ENCODE measurements at places on chromosomes 5 and 9.

DNA sequence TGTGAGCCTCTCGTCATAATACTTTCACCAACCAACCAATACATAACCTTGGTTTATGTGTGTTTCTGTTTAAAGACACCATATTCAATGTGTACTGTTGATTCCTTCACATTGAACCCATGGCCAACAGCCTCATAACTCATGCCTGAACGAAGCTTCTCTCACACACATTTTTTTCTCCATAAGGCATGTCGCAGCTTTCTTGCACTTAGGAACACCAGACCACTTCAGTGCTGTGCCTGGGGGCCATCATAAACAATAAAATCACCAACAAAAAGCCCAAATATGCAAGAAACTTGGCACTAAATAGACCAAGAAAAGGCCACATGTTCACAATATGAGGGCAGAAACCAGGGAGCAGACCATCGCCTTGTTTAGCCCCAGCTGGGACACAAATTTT is 192.2 kb downstream of the ROR2 start:
- DNase-seq: no peak

GRCh38 chr9:100014846-100015245 is 84.0 kb downstream of the ERP44 start:
- no peak for DNase-seq

- no peak for DNase-seq
Measured at GRCh38 chr5:151703227-151703626, 16.5 kb upstream of the SPARC start.

DNA sequence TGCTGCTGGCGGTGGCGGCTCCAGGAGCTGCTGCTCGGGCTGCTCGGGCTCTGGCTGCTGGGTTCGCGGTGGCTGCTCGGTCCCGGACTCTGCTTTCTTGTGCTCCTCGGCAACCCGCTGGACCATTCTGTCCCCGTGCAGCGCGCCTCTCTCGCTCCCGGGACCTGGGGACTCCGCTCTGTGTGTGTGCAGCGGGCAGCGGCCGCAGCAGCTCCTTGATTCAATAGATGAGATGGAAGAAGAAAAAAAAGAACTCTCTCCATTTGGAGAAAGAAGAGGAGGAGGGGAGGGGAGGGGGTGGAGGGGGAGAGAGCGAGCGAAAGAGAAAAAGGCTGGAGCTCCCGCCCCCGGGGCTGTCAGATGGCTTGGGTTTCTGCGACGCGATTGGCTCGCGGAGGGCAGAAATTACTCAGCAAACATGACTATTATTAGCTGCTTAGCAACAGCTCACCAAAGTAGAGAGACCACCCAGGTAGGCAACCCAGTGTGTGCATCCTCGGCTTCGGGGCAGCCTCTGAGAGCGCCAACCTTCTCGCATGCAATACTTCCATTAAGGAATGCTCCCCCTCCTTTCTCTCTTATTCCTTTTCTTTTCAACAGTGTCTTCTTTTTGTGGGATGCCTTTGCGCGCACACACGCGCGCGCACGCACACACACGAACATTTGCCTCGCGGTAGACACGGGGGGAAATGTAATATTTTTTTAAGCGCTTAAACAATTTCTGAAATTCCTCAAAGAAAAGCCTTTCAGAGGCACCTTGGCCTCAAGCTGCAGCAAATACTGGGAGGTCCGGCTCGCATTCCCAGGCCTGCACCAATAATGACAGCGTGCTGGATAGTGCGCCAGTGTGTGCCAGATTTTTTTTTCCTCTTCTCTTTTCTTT is 7.6 kb downstream of the PTCH1 start:
- DNase-seq: peak; percentile 89

- no peak for DNase-seq
Measured at GRCh38 chr9:75532233-75533050, 358.0 kb upstream of the PCSK5 start.

DNA sequence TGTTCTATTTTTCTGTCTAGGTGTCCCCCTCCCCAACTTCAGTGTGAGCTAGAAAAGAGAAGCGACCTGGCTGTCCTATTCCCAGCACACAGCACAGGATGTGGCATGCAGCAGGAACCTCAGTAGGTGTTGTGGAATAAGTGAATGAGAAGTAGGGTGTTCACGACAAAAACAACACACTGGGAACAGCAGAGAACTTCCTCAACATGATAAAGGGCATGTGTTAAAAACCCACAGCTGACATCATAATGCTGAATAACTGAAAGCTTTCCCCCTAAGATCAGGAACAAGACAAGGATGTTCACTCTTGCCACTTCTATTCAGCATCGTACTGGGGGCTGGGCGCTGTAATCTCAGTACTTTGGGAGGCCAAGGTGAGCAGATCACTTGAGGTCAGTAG is 155.6 kb upstream of the ZNF618 start:
- DNase-seq: no peak

- DNase-seq: no peak
Measured at GRCh38 chr5:134570886-134571285, 45.4 kb downstream of the JADE2 start.

- no peak for DNase-seq
Measured at GRCh38 chr5:133474851-133475590, 137.3 kb downstream of the FSTL4 start.

DNA sequence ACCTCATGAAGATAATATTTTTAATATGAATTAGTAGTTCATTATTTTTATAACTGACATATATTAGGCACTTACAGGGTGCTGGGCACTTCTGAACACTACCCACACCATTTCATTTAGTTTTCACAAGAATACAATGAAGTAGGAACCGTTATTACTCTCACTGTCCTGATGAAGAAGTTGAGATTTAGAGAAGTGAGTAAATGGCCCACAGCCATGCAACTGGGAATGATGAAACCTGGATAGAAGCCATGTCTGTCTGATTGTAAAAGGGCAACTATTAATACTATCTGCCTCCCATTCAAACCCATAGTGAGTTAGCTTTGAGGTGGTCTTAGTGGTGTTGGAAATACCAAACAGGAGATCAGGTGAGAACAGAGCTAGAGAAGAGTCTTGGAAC is 29.6 kb upstream of the OTULINL start:
- DNase-seq: no peak
